ENCODE measurements at places on chromosomes 11 and 22.

GRCh38 chr11:113615098-113615497, 91.0 kb downstream of the TMPRSS5 start:
- DNase-seq: no peak

GRCh38 chr11:119093942-119094815, 7.5 kb downstream of the DPAGT1 start:
- DNase-seq: no peak

DNA sequence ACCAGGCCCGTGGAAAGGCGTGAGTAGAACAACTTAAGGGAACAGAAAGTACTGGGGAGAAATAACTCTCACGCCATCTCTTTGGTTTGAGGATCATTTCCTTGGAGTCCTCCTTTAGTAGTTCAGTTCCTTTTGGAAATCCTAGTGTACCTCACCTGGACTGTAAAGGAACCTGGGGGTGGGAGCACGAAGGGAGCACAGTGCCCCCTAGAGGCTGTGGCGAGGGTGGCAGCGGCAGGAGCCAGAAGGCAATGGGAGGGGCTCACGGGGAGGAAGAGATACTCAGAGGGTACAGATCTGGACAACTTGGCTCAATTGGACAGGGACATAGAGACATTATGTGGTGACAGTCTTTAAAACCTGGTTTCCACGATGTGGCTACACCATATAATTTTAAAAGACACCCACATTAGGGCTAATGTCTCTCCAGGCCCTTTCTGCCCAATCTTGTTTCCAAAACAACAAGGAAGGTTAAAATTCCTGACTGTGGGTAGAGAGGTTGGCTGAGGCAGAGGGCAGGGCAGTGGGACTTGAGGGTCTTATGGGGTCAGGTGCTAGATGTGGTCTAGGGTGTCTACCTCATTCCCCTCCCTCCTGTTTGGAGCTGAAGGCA, 87.0 kb downstream of the CSNK2A3 start:
- no peak for DNase-seq

GRCh38 chr11:112306230-112306629, 45.6 kb upstream of the PLET1 start:
- no peak for DNase-seq

DNA sequence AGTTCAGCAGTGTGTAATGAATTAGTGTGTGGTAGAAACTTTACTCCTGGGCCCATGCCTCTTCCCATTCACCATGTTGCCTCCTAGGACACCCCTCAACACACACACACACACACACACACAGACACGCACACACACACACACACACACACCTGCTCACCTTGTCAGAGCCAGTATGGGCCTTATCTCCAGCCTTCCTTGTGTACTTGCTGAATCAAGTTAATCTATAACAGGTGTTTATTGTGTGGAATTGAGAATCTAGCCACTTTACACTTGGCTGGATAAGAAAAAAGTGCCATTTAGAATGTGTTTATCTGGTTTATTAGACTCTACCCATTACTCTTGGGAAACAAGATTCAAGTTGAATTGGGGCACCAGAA, 14.5 kb upstream of the ZDHHC13 start:
- DNase-seq: no peak

- no peak for DNase-seq
Measured at GRCh38 chr22:49255154-49255553, 572.5 kb downstream of the BRD1 start.

GRCh38 chr11:16454289-16454863, 98.0 kb upstream of the SOX6 start:
- DNase-seq: no peak

GRCh38 chr22:20606041-20606783, 98.8 kb downstream of the MED15 start:
- DNase-seq: no peak

All from GF-D8 (cell line).